ENCODE measurements at places on chromosomes 3 and 15.

DNA sequence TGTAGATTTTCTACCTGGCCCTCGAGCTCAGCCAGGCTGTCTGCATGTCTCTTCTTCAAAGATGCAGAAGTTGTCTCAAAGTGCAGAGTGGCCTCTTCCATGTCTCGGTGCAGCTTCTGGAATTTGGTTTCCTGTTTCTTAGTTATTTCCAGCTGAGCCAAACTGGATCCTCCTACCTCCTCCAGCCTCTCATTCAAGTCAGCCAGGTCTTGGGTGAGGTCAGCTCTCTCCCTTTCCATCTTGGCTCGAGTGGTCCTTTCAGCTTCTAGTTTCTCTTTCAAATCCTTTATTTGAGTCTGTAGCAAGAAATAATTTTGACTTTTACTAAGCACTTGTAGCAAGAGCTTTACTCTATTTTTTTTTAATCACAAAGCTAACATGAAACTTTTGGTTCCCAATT, 81.8 kb downstream of the MYH15 start:
- no peak for DNase-seq

DNA sequence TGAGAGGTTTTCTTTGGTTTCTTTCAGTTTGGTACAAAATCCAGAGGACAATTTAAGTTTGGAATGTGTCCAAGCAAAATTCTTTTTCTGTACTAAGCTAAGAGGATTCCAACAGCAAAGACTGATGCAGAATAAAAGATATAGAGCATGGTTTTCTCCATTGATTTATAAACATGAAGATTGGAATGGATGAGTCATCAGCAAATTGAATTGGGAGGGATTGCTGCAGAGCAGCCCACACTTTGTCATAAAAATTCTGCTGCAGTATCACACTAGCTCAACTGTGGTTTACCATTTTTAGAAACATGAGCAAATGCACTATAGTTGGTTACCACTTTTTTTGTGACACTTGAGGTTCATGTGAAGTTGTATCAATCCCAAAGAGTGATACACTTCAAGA, 16.1 kb upstream of the LARP6 start:
- no peak for DNase-seq

DNA sequence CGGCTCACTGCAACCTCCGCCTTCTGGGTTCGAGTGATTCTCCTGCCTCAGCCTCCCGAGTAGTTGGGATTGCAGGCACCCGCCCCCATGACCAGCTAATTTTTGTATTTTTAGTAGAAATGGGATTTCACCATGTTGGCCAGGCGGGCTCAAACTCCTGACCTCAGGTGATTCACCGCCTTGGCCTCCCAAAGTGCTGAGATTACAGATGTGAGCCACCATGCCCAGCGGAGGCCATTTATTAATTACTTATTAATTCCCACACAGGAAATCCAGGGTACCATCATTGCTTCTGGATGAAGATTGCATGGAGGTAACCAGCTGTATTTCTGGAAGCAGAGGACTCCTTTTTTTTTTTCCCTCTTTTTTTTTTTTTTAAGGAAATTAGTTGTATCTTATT, 37.8 kb downstream of the MAP4 start:
- no peak for DNase-seq

DNA sequence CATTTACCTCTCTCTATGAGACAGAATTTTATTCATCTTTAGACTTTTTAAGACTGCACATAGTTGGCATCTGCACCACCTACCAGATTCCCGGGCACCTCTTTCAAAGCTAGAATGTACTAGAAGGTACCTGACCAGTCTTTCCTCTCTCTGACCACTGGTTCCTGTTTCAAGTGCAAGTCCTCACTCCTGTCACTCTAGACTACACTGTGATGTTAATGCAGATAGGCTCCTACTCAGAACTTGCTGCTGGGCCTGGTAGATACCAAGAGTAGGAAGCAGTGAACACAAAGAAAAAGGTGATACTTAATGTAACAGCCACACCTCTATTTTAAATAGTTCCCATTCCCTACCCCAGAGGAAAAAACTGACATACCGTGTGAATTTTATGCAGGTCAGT, 8.1 kb upstream of the TCAIM start:
- no peak for DNase-seq

- no peak for DNase-seq
These were observed 260.6 kb upstream of the MME start for GRCh38 chr3:154819491-154819890.

DNA sequence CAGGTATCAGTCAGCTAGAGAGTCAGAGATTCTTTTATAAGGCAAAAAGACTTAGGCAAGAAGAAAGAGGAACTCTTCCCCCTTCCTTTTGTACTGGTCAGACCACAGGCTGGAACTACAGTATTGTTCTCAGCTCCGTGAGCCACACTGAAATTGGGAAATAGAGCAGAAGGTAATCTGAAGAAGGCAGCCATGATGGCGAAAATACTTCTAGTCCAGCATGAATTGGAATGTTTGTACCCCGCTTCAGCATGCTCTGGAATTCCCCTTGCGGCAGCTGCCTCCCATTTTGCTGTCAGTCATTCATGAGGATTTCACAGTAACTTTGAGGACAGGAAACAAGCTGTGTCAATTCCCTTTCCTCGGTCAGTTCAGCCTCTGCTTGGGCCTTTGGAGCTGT, 96.2 kb downstream of the CORO2B start:
- DNase-seq: no peak

- DNase-seq: peak; percentile 61
These were observed 2.3 kb downstream of the FBXL22 start for GRCh38 chr15:63599401-63600000.

DNA sequence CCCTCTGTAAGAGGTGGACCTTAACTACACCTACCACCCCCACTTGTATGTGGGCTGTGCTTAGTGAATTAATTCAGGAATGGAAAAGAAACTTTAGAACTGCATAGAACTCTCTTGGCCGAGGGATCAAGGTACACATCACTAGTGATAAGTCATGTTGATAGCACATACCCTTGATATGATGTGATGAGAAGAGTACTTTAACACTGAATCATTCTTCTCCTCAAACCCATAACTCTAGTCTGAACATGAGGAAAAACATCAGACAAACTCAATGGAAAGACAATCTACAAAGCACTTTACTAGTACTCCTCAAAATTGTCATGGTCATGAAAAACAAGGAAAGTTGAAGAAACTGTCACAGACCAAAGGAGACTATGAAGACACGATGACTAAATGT, 87.6 kb downstream of the P2RY1 start:
- no peak for DNase-seq

DNA sequence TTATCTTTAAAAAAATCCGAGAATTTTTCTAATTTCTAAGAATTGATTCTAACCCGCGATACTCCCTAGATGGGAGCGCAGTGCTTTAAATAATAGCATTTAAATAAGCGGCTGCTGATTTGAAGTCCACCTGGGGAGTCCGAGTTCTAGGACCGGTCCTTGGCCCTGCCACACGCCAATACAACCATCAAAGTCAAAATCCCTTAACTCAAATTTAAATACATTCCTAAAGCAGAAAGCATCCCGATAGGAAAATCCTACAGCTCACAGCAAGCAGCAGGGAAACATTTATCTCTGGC, 508 bp upstream of the ECT2 start:
- no peak for DNase-seq

- DNase-seq: no peak
These were observed 213.3 kb upstream of the TGFBR2 start for GRCh38 chr3:30393079-30393478.

DNA sequence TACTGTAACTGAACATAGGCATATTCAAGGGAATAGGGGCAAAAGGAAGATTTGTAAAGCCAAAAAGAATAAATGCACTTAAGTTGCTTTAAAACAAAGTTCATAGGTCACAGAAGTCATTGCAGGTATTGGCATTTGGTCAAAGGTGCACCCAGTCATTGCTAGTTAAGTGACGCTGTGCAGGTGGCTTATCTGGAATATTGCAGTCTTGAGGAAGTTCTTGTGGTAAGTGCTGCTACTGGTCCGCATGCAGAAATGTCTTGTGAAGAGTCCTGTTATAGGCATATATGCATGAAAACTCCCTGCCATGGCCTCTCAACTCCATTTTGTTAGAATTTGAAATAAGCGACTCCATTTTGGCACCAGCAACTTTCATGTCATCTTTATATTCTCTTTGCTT, 293.1 kb downstream of the GBE1 start:
- no peak for DNase-seq

- DNase-seq: peak; percentile 11
These were observed 324.6 kb downstream of the UACA start for GRCh38 chr15:70438776-70439175.

- DNase-seq: peak; percentile 61
These were observed 57.0 kb upstream of the CMTM7 start for GRCh38 chr3:32334675-32335074.

DNA sequence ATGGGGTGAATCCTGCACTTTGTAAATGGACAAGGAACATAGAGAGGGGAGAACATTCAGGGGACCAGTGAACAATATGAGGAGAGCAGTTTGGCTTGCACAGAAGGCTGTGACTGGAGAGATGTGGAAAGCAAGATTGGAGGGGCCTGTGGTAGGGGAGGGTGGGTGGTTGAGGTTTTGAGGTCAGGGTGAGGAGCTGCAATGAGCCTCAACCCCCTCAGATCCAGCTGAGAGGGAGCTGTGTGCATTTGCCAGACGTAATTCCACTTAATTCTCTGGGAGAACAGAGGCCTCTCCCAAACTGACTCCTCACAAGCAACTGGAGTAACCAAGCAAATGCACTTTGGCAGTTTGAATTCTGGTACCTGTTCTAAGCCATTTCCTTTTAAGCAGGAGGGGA, 253.1 kb upstream of the TRIM42 start:
- no peak for DNase-seq

DNA sequence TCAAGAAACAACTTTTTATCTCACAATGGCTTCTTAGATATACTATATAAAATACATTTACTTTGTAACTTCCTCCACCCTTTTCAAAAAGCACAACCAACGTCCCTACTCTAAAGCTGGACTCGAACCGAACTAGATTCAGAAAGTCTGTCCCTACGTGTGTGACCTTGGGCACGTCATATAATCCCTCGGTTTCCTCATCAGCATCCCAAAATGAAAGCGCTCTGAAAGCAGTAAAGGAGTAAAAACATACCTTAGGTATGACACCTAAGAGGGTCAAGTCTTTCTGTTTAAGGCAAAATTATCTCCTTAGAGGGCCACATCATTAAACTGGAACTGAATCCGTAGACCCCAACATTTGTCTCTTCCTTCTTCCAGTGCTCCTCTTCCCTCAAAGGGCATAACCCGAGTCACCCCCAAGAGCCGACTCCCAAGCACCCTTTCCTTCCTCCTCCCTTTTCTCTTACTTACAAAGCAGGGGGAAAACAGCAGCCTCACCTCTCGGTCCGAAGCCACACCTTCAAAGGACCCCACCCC, 663 bp downstream of the PDCD10 start:
- no peak for DNase-seq

GRCh38 chr3:7709376-7710082, 792.1 kb upstream of the LMCD1 start:
- no peak for DNase-seq

- DNase-seq: no peak
These were observed 438.5 kb upstream of the RGMA start for GRCh38 chr15:93527374-93528050.

- DNase-seq: no peak
These were observed 2.2 kb upstream of the MEIS2 start for GRCh38 chr15:37102305-37103162.

GRCh38 chr3:186261638-186262037, 100.4 kb downstream of the DGKG start:
- no peak for DNase-seq

DNA sequence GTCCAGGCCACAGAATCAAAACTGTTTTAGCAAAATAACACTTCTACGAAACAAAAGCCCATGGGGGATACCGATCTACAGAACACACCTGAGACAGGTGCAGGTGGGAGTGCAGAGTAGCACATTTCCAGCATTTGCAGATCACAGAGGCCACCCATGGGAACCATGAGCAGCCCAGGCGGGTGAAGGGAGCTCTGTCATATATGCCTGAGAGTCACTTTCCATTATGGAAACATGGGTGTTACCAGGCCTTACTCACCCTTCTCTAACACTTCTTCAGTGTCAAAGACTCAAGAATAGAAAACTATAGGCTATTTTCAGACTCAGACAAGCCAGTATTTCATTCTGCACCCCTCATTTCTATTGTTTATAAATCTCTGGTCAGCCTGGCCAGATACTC, 3.5 kb downstream of the PLA1A start:
- peak; percentile 24 for DNase-seq

DNA sequence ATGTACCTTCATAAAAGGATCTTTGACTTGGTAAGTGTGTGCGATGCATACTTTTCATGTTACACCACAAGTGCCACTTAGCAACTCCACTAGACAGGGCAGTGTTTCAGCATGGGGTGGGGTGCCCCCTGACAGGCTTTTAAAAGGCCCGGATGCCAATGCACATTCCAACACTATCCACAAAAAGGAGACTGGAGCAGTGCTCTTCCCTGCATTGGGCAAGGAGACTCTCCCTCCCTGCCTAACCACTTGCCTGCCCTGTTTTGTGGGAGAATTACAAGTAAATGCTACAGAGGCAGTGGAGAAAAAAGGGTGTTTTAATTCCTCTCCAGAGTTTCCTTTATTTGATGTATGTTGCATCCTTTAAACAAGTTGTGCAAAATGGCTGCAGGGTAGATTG, 1.7 kb upstream of the RARB start:
- no peak for DNase-seq
